CD4-positive, alpha-beta T cell treated with Interleukin-6 for 4 hours (primary cell): ENCODE measurements at places on chromosomes 4 and X.
A peak's percentile ranks its signal among the peaks of the same experiment; 100 is the strongest.

- DNase-seq = no peak
Observed at GRCh38 chrX:31138124-31138523, 66.3 kb upstream of the FTHL17 start.

DNA sequence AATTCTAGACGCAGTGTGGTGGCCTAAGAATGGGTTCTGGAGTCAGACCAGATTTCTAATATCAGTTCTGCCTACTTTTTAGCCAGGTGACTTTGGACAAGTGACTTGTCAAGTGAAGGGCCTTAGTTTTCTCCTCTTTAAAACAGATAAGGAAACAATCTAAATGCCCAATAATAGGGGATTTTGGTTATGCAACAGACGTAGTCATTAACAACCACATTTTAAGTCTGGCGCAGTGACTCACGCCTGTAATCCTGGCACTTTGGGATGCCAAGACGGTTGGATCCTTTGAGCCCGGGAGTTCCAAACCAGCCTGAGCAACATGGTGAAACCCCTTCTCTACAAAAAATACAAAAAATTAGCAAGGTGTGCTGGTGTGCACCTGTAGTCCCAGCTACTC lies 2.1 kb upstream of the ZMYM3 start:
- no peak for DNase-seq

GRCh38 chr4:6200011-6200921 lies at the start of gene JAKMIP1:
Gene JAKMIP1, minus strand, starts transcription at chr4:6200549. Its CDS starts 87,699 bp downstream, at chr4:6112850.
- DNase-seq = peak; percentile 78

GRCh38 chr4:53748328-53748772 lies 157.1 kb upstream of the LNX1 start:
- DNase-seq = no peak

DNA sequence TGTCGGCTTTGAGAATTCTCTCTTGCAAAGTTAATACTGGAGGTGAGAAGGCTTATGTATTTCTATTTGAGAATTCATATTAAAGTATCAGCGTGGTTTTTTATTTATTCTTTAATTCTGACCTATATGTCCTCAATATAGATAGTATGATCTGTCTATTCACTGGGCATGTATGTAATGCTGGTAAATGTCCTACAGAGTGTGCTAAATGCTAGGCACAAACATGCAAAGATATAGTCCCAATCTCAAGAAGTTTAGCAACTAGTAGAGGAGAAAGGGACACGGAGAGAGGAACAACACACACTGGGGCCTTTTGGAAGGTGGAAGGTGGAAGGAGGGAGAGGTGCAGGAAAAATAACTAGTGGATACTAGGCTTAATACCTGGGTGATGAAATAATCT lies 11.0 kb upstream of the BMPR1B start:
- DNase-seq = no peak

- no peak for DNase-seq
Observed at GRCh38 chr4:166972071-166972470, 262.2 kb downstream of the SPOCK3 start.

DNA sequence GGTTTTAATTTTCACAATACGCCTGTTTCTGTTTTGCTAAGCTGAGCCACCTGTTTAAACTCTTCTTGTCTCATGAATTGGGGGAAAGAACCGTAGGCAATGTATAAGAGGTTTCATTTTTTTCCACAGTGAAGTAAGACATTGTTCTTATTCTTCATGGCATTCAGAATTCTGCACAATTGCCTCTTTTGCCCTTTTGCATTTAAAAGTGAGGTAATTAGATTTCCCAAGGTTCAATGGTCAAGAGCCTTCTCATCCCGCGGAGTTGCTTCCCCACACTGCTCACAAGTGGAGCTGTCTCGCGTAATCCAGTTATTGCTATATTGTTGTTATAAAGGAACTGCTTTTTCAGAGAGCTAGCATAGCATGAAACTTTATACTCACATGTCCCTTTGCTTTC lies 90.9 kb upstream of the SPRY1 start:
- no peak for DNase-seq

DNA sequence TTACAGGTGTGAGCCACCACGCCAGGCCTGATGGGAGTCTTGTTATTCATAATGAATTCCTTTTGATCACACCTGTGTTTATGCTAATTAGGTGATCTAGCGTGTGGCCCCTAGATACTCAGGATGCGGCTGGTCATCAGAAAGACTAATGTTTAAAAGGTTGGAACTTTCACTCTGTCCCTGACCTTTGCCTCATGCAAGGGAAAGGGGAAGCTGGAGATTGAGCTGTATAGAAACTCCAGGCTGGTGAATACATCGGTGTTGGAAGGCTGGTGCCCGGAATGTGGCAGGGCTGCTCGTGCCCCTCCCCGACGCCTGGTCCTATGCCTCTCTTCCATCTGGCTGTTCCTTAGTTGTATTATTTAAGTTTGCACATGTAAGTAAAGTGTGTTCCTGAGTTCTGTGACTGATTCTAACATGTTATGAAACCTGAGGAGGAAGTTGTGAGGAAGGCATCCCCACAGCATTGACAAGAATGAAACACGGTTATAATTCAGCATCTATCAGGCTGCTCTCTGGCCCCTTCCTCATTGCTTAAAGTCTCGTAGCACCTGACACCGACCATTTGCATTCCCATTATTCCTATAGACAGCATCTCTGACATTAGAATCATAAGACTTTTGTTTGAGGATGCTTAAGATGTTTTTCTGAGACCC lies 28.9 kb downstream of the CASP3 start:
- no peak for DNase-seq

DNA sequence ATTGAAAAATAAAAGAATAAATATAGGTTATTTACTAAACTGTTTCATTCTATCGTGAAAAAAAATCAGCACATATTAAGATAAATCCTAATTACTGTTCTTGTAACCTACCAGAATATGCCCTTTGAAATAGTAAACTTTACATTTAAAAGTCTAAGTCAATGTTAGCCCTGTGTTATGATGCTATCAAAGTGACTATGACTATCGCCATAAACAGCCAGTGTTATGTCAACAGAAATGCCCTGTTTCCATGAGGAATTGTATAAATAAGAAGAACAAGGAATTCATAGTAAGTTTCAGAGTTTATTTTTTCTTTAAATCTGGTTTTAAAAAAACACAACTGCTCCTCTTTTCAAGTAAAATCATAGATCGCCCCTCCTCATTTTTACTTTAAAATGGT lies 11.4 kb downstream of the NR3C2 start:
- DNase-seq = no peak

GRCh38 chr4:43330288-43330687 lies 437.8 kb downstream of the GRXCR1 start:
- no peak for DNase-seq

DNA sequence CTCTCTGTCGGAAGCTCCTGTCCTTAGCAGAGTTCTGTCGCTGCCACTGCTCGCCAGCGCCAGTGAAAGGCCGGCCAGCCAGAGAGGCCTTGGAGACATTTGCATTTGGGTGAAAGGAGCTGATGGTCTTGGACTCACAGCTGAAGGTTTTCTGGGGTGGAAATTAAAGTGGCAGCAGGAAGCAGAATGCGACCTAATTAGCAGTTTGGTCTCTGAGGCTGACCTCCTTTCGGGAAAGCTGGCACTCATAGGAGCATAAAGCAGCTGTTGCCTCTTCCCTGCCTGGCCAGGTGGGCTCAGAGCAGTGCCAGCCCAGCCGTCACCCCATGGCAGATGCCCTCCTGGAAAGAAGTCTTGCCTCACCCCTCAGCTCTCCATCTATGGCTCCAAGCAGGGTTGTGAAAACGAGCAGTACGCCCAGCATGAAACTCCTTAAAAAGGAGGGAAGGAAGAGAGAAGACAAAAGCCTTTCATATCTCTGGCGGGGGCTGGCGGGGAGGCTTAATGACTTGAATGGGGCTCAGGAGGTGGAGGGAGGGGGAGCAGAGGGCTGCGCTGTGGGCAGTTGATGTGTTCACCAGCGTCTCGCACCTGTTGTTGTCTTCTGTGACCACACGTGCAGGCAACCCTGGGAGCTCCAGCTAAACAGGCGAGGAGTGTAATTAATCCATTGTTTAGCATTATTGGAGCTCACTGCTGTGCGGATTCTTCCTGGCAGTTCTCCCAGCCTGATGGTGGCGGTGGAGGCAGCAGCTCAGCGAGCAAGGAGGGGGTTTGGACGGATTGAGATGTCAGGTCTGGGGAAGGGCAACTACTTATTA lies 264.0 kb downstream of the MID1IP1 start:
- DNase-seq = no peak

DNA sequence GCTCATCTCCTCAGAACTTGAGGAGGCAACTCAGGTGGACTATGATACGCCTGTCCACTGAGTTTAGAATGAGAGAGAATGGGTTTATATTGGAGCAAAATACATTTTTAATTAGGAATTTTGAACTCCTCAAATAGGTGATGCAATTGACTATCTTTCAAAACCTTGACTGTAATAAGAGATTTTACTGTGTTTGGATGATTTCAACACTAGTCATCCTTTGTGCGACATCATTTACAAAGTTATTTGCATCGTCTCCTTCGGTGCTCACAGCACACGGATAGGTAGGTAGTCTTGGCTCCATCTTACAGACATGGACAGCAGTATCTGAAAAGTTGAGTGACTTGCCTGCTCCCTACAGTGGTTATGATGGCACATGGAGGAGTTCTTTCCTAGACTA lies 67.0 kb downstream of the AASDH start:
- DNase-seq = no peak

GRCh38 chrX:16606142-16606720 lies 43.7 kb upstream of the S100G start:
- no peak for DNase-seq

GRCh38 chrX:133783274-133783673 lies 202.1 kb downstream of the GPC3 start:
- DNase-seq = no peak

DNA sequence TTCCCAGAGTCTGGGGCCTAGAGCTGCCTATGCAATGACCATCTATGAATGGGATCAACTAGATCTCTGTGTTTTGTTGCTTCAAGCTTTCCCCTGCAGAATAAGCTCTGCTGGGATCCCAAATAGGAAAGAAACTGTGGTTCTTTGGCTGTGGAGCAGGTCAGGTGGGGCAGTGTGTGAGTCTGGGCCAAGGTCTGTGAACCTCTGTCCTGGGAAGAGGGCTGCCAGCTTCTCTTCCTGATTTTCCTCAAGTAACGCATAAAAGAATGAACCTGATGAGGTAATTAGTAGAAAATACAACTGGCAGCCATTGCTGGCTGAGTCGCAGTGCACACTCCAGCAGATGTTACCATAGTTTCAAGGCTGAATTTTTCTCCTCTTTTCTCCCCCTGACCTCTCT lies 4.6 kb upstream of the PIN4 start:
- DNase-seq = no peak

DNA sequence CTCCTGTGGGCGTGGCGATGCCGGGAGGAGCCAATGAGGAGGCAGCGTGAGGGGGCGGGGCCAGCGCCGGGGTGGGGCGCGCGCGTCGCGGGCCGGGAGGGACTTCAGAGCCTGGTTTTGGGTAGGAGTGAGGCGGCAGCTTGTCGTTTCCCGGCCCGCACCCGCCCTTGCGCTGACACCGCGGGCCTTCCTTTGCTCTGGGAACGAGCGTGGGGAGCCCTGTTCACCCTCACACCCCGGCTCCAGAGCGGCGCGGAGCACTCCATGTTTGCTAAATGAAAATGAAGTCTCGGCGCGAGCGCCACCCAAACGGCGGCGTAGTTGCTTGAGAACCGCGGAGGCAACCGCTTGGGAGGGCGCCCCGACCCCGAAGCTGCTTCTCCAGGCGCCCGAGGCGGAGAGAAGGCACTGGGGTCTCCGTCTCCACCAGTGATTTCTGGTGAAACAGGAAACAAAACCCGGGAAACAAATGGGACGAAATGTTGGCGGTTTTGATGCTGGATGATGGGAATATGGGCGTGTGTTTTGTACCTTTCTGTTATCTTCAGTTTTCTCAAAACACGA lies 497 bp upstream of the GRPEL1 start:
- DNase-seq = no peak

GRCh38 chrX:32985544-32985943 lies 225.8 kb downstream of the DMD start:
- no peak for DNase-seq

- DNase-seq = no peak
Observed at GRCh38 chr4:139631791-139632190, 33.8 kb upstream of the MGST2 start.

- no peak for DNase-seq
Observed at GRCh38 chr4:100838286-100838685, 320.5 kb upstream of the EMCN start.

GRCh38 chr4:15162465-15163283 lies 160.4 kb downstream of the CPEB2 start:
- no peak for DNase-seq

GRCh38 chrX:113929004-113929403 lies 654.9 kb upstream of the HTR2C start:
- DNase-seq = no peak
